Type B pancreatic cell (in vitro differentiated cells): ENCODE measurements at places on chromosomes 13 and 19. TPM values are rescaled to one million over a fixed set of nuclear protein-coding genes. Genes with fewer than 3 reads are reported as not detected.

The CEACAM1 gene
- total RNA-seq = 19.1 and 28.8 TPM in 2 replicates

GRCh38 chr13:22240716-22241115 lies 569.8 kb downstream of the FGF9 start:
- no peak for DNase-seq

The ZNF99 gene
- not detected in 2 replicates for total RNA-seq

DNA sequence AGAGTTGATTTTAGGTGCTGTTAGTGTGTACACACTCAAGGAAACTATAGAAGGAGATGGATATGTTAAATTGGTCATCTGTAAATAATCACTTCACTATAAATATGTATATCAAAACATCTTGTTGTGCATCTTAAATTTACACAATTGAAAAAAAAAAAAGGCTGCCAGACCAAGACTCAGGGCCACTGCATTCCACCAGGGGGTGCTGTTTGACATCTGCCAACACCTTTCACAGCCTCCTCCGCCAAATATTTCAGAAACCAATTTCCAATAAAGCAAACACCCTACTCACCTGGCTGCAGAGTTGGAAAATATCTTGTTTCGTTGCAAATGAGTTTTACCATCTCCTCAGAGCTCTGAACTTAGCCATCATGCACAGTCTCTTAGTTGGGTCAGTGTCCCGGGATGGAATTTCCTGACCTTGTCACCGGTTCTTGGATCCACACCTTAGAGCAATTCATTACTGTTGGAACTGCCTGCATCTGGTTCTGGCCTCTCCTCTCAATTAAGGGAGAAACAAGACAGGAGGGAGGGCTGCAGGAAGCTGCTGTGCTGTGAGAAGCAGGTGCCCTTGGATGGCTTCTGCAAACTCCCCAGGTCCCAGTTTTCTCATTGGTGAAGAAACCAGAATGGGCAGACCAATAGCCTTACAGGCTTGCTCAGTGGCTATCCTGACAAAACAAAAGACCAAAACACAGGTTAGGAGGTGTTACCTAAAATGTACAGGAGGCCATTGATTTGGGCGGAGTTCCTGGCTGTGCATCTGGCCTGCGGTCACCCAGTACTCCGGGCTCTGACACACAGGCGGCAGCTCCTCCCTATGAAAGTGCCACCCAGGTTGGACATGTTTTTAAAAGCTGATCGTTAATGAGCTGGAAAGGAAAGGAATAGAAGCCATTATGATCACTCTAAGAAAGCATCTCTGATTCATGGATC lies 746.6 kb downstream of the UQCRFS1 start:
- peak; percentile 76 for DNase-seq

GRCh38 chr13:107023335-107023734 lies 455.4 kb upstream of the ARGLU1 start:
- no peak for DNase-seq

GRCh38 chr13:51589793-51590192 lies 5.5 kb downstream of the WDFY2 start:
- no peak for DNase-seq

The ZNF471 gene
- total RNA-seq = 0.05 TPM in 1 of 2 replicates, not detected in the other

DNA sequence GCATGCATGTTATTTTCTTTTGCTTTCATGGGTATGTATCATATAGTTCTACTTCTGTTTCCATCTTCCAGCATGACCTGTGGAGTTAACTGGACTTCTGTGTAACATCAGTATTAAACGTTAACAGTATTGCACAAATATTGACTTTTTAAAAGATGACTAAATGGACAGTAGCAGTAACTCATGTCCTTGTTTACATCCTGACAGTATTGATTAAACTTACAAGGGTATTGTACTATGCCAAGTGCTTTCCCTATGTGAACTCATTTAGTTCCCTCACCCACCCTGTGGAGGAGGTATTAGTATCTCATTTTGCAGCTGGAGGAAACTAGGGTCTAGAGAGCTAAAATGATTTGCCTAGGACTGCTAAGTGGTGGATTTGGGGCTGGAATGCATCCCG lies 128.7 kb upstream of the SLC10A2 start:
- DNase-seq = no peak

DNA sequence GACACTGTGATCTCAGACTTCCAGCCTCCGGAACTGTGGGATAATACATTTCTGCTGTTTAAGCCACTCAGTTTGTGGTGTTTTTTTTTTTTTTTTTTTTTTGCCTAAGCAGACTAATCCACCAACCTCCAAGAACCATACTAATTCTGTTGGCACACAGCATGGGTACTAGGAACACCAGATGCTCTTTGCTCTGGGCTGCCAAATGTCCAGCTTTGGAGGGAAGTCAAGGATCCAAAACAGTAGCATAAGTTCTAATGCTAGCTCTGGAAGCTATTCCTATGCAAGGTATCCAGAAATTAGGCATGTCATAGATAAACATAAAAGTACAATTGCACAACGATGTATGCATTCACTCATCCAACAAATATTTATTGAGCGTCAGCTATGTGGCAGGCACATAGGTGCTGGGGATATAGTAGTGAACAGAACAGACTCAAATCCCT lies 64.5 kb upstream of the WDFY2 start:
- DNase-seq = no peak

The ZNF571 gene
- 4.4 and 4.9 TPM in 2 replicates for total RNA-seq

- DNase-seq = no peak
Observed at GRCh38 chr19:17598953-17599352, 43.5 kb downstream of the COLGALT1 start.

DNA sequence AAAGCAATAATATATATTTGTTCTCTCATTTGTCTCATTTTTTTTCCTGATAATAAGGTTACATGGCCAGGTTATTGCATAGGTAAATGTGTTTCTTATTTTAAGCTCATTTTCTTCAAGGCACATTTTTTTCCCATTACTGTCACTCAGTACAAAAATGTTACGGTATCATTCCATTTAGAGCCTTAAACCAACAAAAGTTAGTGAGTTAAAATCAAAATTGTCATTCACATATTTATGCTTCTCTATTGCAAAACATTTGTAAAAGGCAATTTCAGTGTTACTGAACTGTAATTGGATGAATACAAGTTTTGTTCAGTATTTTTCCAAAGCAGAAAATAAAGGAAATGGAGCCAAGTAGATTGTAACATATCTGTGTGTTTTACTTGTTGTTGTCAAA lies 117.6 kb upstream of the MAB21L1 start:
- no peak for DNase-seq

The ICAM4 gene
- total RNA-seq = 2.8 and 5.3 TPM in 2 replicates

The CCL25 gene
- 1.4 and 5.6 TPM in 2 replicates for total RNA-seq

DNA sequence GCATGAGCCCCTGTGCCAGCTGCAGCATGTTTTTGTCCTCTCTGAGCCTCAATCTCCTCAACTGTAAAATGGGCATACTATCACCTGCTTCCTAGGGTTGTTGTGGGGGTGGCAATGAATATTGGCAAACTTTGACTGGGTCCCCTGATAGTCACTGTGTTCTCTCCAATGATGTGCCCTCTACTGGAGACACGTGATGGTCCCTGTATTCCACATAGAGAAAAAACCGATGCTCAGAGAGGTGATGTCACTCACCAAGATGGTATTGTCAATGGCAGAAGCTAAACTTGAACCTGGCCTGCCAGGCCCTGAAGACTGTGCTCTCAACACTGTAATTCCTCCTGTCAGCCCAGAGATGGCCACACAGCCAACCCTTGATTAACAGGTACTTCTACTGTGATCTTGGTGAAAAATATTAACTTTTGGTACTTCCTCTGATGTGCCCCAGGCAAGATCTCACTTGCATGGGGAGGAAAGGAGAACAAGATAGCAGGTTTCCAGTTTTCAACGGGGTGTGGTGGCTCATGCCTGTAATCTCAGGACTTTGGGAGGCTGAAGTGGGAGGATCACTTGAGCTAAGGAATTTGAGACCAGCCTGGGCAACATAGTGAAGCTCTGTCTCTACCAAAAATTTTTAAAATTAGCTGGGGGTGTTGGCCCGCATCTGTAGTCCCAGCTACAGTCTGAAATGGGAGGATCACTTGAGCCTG lies 3.6 kb downstream of the CEACAM20 start:
- DNase-seq = no peak
